ENCODE measurements at places on chromosomes 12 and 14. TPM values are rescaled to one million over a fixed set of nuclear protein-coding genes. Genes with fewer than 3 reads are reported as not detected.

ZC2HC1C gene
- total RNA-seq, result 2.2 TPM

TRPV4 gene
- total RNA-seq, result 15.0 TPM

FGF6 gene
- not detected for total RNA-seq

GALNT16 gene
- 6.8 TPM for total RNA-seq

DNA sequence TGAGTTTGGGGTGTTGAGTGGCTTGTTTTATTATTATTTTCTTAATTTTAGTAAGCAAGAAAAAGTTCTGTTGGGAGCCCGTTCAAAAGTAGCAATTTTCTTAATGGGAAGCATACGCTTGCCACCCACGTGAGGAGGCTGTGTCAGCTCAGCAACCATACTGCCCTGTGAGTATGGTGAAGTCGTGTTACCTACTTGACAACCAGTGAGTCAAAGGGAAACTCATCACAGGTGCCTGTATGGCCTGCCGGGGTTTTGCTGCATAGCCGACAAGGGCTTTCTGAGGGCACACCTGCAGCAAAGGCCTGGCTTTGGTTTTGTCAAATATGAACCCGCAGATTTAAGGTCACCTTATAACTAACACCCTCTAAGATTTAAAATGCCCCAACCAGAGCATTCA lies 31.1 kb downstream of the PITPNM2 start:
- H3K27me3 ChIP-seq, result no peaks in the 10 kb centered on the region
- H3K4me3 ChIP-seq, result no peak overlapping the region
- DNase-seq, result peak; percentile 36
- no peaks in the 10 kb centered on the region for H3K36me3 ChIP-seq

C14orf132 gene
- 22.9 TPM for total RNA-seq
